Stimulated activated effector memory CD8-positive, alpha-beta T cell treated with anti-CD3 and anti-CD28 coated beads, Interleukin-12 subunit alpha, Interleukin-12 subunit beta, amount 100 ng/mL, for 72 hours (primary cell): ENCODE measurements at places on chromosomes 7 and 10.

DNA sequence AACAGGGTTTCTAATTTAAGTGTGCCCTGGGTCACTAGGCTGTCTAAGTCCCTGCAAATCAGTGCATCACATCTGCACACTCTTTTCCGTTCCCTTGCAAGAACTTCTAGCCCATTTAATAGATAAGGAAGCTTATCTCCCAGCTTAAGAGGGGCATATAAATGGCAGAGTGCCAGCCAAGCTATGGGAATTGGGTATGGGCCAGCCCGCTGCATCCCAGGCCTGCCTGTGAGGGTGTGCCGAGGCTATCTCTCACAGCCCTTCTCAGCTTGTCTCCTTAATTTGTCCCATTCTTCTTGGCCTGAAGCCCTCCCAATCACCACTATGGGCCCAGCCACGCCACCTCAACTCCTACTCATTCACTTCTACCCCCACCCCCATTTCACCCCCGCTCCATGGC, 14.7 kb downstream of the AQP1 start:
- DNase-seq, result no peak

- no peak for DNase-seq
These were observed 2.1 kb downstream of the TRDMT1 start for GRCh38 chr10:17199351-17199804.

DNA sequence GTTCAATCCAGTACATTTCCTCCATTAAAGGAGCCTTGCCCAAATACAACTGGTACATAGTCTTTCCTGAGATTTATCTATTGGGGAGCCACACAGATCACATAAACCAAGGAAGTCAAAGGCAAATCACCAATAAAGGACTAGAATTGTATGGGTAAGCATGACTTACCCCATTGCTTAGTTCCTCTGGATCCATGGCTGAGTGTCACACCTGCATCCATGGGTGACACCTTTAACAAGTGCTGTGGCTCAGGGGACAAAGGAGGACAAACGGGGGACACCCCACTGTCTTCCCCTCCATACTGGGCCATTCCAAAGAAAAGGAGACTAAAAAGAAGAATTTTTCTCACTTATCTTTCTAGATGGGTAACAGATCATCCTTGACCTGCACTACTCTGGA, 30.4 kb downstream of the ZNF92 start:
- DNase-seq, result no peak

- no peak for DNase-seq
These were observed 2.4 kb upstream of the CYP3A43 start for GRCh38 chr7:99825452-99825851.

- no peak for DNase-seq
These were observed 87.5 kb upstream of the GJD4 start for GRCh38 chr10:35517431-35518181.

GRCh38 chr7:122123746-122124145, 20.3 kb downstream of the AASS start:
- DNase-seq, result no peak

DNA sequence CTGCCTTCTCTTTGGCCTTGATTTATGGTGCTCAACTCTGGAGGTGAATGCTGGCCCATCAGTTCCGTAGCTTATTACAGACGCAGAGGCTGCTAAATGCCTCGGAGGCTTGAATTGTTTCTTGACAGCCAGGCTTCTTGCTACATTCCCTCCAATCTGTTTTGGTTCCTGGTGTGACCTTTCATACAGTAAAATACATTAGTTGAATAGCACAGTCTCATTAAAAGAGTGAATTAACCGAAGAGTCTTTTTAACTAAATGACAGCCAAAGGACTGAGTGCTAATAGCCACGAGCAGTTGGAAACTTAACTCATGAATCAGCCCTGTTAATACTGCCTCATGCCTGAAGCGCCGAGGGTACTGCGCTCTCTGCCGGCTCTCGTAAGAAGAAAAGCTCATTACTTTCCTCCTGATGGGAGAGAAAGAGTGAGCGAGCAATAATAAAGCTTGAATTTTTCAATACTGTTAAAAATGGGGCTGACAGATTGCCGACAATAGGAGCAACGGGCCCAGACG, 236.4 kb upstream of the GPR26 start:
- DNase-seq, result no peak

GRCh38 chr10:13820119-13820963, 233.6 kb downstream of the PRPF18 start:
- DNase-seq, result no peak

DNA sequence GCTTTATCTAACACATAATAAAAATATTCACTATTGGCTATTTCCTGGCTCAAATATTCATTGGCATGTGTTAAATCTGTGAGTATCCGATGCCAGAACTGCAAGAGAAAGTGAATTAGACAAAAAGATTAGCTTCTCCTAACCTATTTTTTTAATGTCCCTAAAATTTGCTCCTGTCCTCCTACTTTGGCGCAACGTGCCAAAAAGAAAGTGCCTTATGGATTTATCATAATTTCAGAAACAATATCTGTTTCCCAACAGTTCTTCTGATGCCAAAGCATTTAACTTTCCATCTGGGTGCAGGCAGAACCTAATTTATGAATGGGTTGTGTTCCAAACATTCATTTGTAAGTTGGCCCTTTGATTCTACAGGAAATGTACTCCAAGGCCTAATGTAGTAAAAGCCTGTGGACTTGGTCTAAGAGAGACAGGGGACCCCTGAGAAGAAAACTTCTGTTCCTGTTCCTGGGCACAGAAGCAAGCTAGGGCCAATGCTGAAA, 15.4 kb downstream of the PIP4K2A start:
- no peak for DNase-seq

DNA sequence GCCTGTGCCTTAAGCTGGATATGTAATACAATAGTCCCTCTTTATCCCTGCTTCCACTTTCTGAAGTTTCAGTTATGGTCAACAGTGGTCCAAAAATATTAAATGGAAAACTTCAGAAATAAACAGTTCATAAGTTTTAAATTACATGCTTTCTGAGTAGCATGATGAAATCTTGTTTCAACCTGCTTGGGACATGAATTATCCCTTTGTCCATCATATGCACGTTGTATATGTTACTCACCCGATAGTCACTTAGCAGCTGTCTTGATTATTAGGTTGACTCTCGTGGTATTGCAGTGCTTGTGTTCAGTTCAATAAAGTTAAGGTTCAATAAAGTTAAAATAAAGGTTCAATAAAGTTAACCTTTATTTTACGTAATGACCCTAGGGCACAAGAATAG, 25.5 kb downstream of the C1GALT1 start:
- no peak for DNase-seq

DNA sequence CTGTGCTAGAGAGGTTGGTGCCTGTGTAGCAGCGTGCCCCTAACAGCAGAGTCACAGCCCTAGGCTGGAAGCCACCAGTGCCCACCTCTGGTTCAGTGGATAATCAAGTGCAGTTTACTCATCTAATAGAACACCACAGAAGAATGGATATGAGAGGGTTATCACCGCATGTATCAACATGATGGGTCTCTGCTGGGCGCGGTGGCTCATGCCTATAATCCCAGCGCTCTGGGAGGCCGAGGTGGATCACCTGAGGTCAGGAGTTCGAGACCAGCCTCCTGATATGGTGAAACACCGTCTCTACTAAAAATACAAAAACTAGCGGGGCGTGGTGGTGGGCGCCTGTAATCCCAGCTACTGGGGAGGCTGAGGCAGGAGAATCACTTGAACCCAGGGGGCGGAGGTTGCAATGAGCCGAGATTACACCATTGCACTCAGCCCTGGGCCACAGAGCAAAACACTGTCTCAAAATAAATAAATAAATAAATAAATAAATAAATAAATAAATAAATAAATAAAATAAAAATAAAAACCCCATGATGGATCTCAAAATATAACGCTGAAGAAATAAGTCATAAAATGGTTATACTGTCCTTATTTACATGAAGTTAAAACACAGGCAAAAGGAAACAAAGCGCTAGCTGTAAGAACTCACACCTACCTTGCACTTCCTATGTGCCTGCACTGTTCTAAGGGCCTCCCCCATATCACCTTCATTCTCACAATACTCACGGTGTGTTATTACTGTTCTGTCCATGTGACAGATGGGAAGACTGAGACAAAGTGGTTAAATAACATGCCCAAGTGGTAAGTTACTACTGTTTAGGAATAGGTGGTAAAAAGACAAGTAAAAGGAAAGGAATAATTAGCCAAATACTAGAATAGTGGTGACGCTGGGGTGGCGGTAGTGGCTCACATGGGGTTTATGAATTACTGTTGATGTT, 70.9 kb downstream of the AMZ1 start:
- DNase-seq, result no peak

DNA sequence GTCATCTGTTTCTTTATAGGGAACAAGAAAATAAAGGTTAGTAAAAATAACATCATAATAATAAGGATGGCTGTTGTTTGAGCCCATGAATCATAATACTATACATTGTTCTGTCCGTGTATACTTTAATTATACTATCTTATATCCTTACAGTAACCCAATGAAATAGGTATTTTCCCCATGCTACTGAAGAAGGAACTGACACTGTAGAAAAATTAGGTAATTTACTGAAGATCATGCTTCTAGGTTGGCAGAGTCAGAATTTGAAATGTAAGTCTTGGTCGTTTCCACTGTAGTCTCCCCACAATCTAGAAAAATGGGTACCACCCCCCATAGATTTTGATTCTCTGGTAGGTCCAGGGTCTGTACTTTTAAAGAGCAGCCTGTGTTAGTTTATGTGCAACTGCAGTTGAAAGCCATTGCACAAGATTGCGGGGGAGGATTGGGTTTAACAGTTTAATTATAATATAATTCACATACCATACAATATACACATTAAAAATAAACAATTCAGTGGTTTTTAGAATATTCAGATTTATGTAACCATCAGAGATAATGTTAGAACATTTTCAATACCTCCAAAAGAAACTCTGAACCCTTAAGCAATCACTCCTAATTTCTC, 47.7 kb downstream of the SHOC2 start:
- no peak for DNase-seq

DNA sequence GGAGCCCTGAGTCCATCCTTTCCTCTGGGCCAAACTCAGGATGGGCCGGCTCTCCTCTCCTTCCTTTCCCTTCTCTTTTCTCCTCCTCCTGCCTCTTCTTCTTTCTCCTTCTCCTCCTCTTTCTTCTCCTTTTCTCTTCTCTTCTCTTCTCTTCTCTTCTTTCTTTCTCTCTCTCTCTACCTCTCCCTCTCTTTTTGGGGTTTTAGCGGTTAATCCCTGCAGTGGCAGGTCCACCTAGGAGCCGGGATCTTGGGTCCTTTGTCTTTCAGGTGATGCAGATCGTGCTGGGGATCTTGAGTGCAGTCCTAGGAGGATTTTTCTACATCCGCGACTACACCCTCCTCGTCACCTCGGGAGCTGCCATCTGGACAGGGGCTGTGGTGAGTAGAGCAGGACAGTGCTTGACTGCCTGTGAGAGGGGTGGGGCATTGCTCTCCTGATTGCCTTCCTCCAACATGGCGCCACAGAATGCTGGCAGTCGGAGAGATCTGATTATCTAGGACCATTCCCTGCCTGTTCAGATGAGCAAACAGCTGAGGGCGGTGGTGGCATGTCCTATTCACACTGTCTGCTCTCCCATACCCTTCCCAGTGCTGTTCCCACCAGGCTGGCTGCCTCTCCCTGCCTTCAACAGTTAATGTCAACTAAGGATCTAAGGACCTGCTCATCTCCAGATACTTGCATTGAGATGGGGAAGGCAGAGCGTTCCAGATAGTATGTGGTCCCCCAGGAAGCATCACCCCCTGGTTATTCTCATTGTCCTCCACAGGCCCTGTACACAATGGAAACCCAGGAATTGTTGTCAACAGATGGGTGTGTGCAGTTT, 1.6 kb downstream of the TMEM176A start:
- DNase-seq, result no peak

- DNase-seq, result no peak
These were observed 38.9 kb upstream of the IL6 start for GRCh38 chr7:22688084-22688483.

DNA sequence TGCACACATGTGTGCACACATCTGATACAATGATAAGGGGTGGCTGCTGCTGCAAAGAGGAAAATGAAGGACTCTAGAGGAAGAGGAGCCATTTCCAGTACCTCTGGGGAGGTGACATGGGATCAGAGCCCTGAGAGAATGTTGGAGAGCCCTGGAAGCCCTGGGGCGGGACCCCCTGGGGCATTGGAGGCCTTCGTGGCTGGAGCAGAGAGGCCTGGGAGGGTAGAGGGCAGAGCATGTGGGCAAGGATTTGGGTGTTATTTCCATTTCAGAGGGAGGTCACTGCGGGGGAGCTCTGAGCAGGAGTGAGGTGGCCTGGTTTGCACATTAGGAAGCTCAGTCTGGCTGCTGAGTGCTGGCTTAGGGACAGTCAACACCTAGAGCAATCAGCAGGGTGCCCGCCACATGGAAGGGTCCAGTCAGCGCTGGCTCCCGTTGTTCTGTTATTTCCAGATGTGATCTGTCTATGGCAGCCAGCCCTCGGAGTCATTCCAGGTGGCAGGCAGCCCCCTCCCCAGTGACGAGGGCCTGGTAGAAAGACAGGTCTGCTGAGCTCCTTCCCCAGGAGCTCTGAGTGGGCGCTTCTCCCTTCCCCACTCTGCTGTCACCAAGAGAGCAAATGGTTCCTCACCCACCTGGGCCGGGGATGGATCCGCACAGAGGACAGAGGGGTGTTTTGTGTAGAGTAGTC, 24.1 kb upstream of the BTBD16 start:
- no peak for DNase-seq

DNA sequence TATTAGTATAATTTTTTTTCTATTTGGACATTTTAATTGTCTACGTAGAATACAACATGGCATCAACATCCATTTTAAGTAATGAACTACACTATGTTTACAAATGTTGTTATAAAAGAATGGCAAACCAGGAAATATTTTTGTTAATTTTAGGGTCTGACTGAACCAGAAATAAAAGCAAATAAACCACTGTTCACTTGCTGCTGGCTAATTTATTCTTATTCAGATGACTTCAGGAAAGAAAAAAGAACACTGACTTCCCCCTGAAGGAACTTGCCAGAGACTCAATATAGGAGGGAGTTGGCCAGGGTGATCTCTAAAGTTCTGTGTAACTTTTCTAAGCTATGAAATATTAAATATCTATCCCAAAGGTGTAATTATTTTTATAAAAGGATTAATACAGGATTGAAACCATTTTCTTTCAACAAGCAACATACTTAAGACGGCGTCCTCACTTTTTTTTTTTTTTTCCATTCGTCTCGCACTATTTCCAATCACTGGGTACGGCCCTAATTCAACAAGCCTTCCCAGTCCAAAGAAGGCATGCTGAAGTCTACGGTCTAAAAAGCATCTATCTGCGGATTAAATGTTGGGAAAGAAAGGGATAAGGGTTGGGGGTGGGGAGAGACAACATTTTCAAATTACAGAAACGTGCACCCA, 1.2 kb downstream of the USP6NL start:
- no peak for DNase-seq

- DNase-seq, result no peak
These were observed 235.3 kb upstream of the PRKCQ start for GRCh38 chr10:6815346-6815745.

DNA sequence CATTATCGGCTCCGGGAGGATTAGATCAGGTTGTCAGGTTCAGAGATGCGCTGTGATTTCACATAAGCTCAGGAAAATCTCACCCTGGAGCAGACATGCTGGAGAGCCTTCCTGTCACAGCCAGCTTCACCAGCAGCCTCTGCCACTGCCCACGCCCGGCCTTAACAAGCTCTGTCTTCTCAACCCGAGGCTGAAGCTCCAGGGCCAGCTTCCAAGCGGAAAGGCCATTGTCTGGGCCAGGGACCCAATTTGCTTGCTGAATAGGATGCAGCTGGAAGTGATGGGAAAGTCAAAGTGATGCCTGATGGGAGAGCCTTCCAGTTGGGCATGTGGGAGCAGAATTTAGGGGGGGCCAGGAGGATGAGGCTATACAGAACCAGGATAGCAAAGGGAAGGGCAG, 36.3 kb downstream of the C10orf105 start:
- no peak for DNase-seq
